ENCODE measurements at places on chromosomes 1 and 21.
A peak's percentile ranks its signal among the peaks of the same experiment; 100 is the strongest.

- DNase-seq, result no peak
Measured at GRCh38 chr1:59768792-59769735, 45.7 kb upstream of the HOOK1 start.

DNA sequence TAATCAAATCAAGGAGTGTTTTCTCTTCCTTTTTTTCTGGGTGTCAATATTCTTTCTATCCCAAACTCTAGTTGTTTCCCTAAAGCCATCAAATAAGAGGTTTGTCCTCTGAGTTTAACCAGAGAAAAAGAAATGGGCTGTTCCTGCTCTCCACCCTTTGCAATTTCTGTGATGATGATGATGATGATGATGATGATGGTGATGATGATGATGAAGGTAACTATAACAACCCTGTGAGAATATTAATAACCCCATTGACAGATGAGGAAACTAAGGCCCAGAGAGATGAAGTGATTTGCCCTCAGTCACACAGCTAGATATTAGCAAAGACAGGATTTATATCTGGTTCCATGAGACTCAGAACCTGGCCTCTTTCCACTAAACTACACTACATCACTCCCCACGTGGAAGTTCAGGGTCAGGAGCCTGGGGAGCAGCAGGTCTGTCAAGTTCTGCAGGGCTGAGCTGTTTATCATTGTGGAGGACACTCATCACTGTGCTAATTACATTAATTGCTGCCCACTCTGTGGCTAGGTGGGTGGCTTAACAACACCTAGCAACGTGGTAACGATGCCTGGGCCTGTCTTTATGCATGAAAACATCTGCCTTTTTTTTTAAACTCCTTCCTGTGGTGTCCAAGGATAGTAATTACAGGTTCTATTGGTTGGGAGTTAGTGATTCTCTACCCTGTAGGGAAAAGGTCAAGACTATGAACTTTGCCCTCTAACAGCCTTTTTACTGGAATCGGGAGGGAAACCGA, 19.0 kb upstream of the JUN start:
- DNase-seq, result no peak

DNA sequence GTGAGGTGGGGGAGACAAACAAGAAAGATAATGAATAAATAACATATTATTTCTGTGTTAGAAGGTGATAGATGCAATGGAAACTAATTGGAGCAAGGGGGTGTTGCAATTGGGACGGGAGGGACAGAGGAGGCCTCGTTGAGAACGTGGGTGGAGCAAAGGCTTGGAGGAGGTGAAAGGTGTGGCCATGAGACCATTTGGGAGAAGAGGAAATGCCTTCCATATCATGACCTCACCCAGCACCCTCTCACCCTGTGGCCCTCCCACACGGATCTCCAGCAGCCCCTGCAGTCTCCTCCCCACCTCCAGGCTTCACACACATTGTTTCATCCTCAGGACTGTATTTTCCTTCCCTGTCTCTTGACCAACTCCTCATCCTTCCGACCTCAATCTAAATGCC, 85.3 kb upstream of the ARHGAP29 start:
- no peak for DNase-seq

DNA sequence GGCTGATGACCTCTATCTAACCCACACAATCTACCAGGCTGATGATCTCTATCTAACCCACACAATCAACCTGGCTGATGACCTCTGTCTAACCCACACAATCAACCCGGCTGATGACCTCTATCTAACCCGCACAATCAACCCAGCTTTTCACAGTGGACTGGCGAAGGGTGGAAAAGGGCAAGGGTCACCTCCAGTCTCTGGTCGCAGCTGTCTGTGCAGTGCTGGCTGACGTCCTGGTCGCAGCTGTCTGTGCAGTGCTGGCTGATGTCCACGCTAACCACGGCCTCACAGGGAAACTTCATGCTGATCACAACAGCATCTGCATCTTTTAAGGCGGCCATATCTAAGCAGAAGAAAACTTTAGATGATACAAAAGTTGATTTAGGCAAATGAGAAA, 12.2 kb upstream of the CCDC27 start:
- no peak for DNase-seq

- DNase-seq, result no peak
Measured at GRCh38 chr1:21572735-21573277, 63.6 kb downstream of the ALPL start.

DNA sequence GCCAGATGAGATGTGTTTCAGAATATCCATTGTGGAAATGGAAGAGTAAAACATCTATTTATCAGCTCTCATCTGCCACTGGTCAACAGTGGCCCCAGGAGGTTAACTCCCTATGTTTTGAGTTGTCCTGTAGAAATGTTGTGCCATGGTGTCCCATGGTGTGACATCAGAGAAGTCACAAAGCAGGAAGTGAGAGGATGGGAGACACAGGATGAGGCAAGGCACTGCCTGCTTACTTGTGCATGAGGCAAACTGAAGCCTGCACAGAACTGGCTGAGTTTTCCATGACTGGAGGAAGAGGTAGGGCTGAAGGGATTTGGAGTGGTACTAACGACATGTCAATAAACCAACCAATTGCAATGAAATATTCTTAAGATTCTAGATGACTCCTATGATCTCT, 131.5 kb upstream of the ZNF644 start:
- DNase-seq, result no peak

- no peak for DNase-seq
Measured at GRCh38 chr1:85359874-85360721, 83.7 kb upstream of the BCL10 start.

- no peak for DNase-seq
Measured at GRCh38 chr1:108595507-108595906, 35.6 kb downstream of the EEIG2 start.

- DNase-seq, result no peak
Measured at GRCh38 chr1:40316595-40317393, at the start of gene COL9A2. COL9A2 (minus strand) TSS chr1:40317286; CDS start chr1:40317197, 89 bp downstream.

- no peak for DNase-seq
Measured at GRCh38 chr1:55192093-55192492, 23.1 kb downstream of the USP24 start.

GRCh38 chr1:86872086-86872485, 41.8 kb downstream of the SELENOF start:
- DNase-seq, result no peak

DNA sequence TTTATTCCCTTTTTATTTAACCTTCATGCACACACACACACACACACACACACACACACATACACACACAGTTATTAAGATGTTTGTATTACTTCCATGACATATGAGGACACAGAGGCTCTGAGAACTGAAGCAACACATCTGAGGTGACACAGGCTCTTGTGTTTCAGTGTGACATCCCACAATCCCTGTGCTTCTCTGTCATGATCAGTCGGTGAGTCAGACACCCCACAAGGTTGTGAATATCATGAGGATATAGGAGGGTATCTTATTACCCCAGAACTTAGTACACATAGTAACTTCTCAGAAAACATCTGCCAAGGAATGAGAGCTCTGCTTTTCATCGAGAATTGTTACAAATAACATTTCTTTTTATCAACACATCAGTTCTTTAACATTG, 459.3 kb downstream of the PLPP3 start:
- no peak for DNase-seq

DNA sequence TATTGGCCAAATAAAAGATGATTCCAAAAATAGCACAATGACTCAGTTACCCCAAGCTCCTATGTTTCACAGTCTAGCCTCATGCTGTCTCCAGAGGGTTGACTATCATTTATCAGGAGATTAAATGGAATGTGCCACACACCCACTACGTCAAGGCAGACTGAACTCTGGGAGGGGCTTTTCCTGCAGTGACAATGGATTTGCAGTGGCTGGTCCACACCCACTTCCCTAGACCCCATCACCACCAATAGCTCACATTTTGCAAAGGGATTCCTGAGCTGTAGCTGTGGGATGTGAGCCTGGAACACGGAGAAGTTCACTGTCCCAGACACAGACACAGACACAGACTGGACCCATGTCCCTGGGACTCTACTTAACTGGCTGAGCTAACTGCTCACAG, 77.1 kb downstream of the HLCS start:
- DNase-seq, result no peak

DNA sequence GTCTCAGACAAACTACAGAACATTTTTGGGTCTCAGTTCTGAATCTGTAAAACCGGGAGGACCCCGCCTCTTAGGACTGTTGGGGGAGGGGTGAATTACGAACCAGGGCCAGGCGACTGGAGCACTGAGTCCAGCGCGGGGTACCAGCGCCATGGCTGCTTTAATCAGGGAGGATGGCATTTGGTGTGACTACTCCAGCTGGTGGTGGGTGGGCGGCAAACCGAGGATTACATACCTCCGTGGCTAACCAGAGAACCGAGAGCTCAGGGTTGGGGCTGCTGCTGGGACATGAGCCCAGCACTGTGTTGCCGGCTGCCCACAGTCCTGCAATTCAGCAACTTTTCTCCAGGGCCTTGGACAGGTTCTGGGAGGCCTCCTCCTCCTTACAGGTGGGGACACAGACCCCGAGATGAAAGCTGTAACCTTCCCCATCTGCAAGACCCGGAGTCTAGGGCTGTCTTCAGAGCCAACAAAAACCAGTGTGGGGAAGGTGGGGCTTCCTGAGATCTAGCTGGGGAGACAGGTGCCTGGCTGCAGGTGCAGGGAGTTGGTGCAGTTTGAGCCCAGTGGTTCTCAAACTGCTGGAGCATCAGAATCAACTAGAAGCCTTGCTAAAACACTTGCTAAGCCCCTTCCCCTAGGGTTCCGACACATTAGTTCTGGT, 273.5 kb downstream of the FOXD2 start:
- DNase-seq, result no peak

DNA sequence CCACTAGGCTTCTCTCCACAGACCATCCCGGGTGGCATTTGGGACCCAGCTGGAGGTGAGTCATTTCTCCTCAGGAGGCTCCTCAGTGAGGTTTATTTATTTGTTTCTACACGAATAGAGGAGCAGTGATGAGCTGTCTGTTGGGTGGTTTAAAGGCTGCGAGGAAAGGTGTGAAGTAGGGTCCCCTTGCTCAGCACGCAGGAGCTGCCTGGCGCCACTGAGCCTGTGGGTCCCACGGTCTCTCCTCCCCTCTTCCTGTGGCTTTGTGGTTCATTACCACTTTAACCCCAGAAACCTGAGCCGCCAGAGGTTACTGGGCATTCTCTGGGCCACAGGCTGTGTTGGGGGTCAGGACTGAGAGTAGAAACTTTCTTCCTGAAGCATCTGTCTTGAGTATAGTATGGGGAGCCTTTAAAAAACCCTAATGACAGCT, 39.9 kb downstream of the IL6R start:
- DNase-seq, result no peak

GRCh38 chr1:204731985-204732575, 46.5 kb upstream of the LRRN2 start:
- no peak for DNase-seq

GRCh38 chr21:17708522-17709265, 96.0 kb upstream of the BTG3 start:
- no peak for DNase-seq

DNA sequence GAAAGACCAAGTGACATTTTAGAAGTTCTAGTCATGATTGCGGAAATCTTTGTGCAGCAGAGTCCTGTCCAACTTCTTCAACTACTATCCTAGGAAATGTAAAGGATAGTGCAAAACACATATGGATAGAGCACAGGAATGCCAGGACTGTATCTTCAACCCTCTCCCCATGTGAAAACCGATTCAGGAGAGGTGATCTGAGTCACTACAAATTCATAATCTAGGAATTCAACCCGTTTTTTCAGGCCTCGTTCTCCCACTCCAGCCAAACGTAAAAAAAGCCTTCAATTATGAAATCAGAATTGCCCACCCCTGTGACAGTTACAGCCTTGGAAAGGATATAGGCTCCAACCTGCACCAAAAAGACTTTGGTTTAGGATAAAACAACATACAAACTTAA, 52.9 kb upstream of the RGS1 start:
- no peak for DNase-seq

- DNase-seq, result peak; percentile 89
Measured at GRCh38 chr1:31715087-31715872, 11.5 kb upstream of the COL16A1 start.

DNA sequence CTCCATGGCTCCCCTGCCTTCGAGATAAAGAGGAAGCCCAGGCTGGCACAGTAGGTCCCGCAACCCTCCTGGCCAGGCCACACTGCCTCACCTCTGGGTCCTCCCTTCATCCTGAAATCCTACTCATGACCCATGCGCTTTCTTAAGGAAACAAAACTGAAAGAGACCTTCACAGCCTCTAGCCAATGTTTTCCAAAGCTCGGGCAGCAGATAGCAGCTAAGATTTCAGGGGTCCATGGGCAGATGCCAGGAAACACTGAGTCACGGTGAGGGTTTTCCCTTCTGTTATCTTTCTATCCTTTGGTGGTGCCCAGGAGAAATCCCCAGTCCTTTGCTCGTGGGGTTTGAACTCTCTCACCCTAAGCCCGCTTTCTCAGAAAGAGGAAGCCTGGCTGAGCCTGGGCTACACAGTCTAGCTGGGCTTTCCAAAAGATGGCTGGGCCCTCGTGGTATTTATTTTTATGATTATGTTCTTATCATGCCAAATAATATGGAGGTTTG, 26.6 kb downstream of the TTC39A start:
- no peak for DNase-seq

DNA sequence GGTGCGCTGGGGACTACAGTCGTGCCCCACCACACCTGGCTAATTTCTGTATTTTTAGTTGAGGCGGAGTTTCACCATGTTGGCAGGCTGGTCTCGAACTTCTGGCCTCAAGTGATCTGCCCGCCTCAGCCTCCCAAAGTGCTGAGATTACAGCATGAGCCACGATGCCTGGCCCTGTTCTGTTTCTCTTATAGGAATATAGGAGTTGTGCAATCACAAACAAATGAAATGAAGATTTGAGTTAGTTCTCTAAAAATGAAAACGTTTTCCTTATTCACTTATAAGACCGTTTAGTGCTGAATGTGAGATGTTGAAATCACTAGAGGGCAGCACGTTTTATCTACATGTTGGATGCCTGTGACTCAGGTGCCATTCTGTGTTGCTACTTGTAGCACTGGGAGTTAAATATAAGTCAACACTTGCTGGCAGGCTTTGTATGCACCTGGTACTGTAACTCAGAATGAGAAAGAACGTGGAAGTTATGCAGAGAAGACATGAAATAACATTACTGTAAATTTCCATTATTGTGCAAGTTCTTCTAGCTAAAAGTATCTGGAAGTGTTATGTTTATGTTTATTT, 45.8 kb downstream of the MIGA1 start:
- peak; percentile 53 for DNase-seq

DNA sequence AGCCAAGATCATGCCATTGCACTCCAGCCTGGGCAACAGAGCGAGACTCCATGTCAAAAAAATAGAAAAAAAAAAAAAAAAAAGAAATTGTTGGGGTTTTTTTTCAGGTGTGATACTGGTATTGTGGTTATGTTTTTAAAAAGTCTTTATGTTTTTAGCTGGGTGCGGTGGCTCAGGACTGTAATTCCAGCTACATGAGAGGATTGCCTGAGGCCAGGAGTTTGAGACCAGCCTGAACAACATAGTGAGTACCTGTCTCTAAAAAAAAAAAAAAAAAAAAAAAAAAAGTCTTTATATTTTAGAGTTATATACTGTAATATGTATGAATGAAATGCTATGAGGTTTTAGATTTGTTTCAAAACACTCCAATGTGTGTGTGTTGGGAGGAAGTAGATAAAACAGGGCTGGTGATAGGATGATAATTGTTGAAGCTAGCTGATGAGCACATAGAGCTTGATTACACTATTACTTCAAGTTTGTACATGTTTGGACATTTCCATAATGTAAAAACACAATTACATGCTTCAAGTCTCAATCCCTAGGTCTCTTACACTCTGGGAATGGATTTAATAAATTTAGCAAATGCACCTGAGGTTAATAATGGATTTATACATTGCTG, 30.2 kb upstream of the ATP5PO start:
- DNase-seq, result no peak

GRCh38 chr1:68173936-68174737, 58.2 kb downstream of the WLS start:
- DNase-seq, result no peak

GRCh38 chr21:44923480-44924084, 2.9 kb upstream of the ITGB2 start:
- no peak for DNase-seq
